Stimulated activated CD4-positive, alpha-beta T cell treated with anti-CD3 and anti-CD28 coated beads, Interleukin-1b, Interleukin-23, amount 100 ng/mL, for 1 hour (primary cell): ENCODE measurements at places on chromosomes 13 and 19.

DNA sequence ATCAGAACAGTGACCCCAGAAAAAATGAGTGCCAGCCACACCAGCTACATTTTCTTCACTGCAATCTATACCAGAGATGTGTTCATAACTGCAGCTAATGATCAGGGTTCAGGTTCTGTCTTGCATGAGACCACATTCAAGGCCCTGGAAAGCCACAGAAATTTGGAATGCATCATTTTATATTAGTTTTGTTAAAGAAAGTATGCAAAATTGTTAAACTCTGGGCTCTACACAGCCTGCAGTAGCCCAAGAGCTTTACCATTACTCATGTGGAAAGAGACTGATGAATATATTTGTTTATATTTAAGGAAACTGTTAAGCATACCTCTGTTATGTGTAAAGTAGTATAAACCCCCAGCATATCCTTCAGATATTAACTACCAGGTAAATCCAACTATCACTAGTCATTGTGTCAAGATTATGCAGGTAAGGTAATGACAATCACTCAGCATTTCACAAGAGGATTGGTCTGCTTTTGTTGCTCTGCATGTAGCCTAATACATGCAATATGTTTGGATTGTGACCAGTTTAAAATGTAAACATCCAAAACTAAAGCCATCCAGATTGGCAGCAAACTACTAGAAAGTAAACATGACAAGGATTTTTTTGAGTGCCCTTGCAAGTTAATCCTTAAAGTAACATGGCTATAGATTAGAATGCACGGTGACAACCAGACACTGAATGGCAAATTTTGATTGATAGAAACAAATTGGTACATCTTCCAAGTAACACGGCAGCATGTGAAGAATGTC is 429.1 kb upstream of the ARGLU1 start:
- no peak for DNase-seq

DNA sequence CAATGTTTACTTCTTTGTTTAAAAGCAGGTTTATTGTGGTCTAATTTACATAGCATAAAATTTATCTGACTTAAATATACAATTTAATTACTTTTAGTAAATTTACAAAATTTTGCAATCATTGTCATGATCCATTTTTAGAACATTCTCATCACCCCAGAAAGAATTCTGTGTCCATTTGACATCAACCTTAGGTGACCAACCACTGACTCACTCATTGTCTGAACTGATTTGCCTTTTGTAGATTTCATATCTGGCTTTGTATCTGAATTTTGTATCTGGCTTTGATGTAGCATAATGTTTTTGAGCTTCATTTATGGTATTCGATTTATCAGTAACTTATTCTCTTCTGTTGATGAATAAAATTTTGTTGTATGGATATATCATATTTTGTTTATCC is 40.4 kb downstream of the EDNRB start:
- DNase-seq: no peak

DNA sequence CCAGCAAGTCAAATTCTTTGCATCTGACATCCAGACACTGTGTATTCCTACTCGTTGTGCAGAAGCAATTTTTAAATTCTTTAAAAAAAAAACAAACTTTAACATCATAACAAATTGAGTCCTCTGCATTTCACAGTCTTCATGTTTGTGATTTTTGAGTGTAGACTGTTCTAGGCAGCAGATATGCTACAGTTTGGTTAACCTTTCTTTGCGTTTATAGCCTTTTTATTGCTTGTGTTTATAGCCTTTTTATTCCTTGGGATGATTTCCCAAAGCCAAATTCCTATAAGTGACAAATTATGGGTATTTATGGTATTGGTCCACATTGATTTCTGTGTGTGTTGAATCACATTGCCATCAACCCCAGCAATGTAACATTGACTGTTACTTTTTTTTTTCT is 14.9 kb upstream of the RNF113B start:
- DNase-seq: no peak

DNA sequence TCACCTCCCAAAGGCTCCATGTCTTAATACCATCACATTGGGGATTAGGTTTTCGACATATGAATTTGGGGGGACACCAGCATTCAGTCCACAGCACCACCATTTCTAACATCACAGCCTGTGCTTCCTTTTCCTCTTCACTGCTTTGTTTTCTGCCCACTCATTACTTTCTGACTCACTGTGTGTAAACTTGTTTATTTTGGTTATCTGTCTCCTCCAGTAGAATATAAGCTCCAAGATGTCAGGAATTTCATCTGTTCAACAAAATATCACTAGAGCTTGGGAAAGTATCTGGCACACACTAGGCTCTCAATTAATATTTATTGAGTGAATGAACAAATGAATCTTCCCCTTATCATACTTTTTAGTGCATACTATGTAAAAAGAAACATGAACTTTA is 152.0 kb downstream of the NUFIP1 start:
- DNase-seq: no peak

GRCh38 chr19:13978351-13979243 is 26.3 kb downstream of the DCAF15 start:
- no peak for DNase-seq

- no peak for DNase-seq
Observed at GRCh38 chr19:1560286-1560882, 7.7 kb downstream of the MEX3D start.

DNA sequence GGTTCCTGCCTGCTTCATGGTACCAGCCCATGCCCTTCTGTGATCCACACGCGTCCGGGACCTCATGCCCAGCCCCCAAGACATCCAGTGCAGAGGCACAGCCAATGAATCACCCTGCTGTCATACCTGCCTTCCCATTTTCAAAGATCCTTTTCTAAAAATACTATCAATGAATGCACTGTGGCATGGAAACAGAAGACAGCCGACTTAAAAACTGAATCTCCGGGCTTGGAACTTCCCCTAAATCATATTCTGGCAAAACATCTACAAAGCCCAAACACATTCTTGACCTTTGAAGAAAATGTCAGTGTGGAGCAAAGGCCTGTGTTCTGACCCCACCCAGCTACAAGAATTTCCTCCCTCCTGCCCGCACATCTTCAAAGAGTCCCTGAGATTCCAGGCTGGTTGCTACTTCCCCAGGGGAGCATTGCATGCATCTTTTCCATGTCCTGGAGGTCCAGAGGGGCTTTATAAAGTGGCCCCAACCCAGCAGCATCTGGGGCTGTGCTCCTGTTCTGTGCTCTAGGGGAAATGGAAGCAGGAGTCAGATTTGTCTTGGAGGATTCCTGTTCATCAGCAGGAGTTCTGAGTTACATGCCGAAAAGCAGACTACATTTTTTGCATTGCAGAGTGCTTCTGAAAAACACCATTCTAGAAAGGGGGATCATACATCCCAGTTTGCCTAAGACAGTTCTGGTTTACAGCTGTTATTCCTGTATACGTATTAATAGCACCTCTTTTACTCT is 135.2 kb downstream of the USP12 start:
- DNase-seq: no peak

DNA sequence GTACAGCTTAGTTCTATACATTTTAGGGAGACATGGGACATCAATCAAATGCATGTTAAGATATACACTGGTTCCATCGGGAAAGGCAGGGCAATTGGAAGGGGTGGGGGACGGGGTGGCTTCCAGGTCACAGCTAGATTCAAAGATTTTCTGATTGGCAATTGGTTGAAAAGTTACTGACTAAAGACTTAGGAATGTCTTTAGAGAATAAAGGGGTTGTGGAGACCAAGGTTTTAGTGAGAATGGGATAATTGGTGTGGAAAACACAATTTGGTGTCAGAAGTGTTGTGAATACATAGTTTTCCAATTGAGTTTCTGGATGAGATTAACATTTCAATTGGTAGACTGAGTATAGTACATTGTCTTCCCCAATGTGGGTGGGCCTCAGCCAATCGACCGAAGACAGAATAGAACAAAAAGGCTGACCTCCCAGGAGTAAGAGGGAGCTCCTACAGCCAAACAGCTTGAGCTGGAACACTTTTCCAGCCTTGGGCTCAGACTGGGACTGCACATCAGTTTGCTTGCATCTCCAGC is 988 bp upstream of the CCDC169 start:
- DNase-seq: no peak

DNA sequence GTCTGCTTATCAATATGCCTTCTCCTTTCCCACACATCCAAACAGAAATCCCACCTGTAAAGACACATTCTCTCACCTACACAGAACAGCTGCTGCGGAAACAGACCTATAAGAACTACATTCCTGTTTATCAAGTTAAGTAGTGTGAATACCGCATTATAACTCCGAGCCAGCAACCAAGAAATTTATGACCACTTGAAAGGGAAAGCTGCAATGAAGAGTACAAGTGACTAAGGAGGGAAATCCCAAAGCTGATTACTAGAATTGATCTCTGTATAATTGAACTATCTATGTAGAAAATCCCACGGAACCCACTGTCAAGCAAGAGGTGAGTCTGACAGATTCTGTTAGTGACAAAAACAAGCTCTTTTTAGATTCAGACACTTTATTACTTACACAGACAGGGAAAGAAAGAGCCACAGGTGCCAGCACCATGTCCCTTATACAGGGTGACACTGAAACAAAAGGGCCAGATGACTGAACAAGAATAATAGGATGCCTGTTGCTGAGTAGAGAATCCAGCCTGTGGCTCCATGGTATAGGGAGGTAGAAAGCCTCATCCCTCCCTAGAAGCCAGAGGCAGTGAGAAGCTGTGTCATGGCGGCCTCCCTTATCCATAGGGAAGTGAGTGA is 1.6 kb upstream of the IGFL4 start:
- DNase-seq: no peak

- DNase-seq: no peak
Observed at GRCh38 chr19:58562122-58563033, 4.0 kb upstream of the UBE2M start.

- DNase-seq: no peak
Observed at GRCh38 chr13:110047496-110047895, 259.5 kb downstream of the COL4A1 start.

DNA sequence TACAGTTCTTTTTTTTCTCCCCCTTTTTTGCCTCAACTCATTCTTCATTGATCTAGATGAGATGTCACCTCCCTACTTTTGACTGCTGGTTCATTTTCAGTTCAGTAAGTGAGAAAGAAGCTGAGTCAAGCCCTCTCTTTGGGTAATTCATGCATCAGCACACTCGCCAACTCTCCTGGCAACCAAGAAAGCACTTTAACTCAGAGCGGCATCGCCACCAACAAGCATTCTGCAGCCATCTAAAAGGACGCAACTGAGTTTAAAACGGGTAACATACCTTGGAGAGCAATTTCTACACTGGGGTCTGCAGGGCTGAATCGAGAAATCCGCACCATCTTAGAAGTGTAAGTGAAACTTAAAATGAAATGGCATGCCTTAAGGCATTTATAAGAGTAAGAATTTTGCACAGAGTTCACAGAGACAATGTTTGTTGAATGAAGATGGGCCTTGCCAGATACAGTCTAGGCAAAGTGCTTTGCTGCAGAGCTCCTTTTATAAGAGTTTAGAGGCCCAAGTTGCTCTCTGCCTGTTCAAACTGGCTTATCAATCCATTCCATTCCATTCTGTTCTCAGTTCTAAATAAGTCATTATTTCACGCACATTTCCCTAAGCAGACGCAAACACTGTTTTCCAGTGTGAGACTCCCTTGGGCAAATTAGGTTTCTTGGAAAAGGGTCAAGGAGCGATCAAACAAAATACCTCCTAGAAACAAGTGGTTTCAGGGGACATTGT is 338.0 kb downstream of the ENOX1 start:
- no peak for DNase-seq

GRCh38 chr13:50995854-50996253 is 86.3 kb downstream of the RNASEH2B start:
- no peak for DNase-seq

GRCh38 chr19:35247526-35248309 is 1.1 kb upstream of the LSR start:
- no peak for DNase-seq

- no peak for DNase-seq
Observed at GRCh38 chr13:98900442-98900841, 77.4 kb downstream of the DOCK9 start.

- DNase-seq: no peak
Observed at GRCh38 chr19:28581468-28581770, 631.5 kb downstream of the UQCRFS1 start.

DNA sequence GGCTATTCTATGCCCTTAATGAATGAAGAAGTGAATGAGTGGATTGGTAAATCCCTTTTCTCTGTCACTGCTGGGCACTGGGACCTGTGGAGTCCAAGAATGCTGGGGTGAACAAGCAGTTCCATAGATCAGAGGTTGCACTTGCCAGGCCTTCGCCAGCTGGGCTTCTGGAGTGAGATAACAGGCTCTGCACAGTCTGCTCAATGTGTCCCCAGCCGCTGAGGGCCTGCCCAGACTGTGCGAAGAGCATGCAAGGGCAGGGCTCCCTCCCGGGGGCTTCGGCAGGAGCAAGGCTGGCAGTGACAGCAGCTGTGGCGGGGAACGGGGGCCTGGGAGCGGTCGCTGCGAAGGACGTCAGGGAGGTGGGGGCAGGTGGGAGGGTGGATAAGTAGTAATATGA is 51.3 kb downstream of the ZNF536 start:
- no peak for DNase-seq

DNA sequence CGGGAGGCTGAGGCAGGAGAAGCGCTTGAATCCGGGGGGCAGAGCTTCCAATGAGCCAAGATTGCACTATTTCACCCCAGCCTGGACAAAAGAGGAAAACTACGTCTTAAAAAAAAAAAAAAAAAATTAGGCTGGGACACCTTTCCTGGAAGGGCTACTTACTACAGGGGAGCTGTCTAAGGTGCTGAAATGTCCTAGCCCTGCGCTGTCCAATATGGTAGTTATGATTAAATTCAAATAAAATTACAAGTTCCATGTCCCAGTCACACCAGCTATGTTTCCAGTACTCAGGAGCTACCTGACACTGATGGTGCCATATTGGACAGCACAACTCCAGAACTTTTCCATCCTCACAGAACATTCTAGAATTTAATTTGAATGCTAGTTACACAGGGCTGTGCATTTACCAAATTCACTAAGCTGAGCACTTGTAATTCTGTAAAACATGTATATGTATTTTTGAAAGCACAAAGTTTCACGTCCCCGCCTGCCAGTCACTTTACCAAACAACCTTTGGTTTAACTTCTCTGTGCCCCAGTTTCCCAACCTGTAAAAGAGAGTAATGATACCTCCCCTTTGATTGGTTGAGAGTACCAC is 9.2 kb upstream of the ZSCAN22 start:
- DNase-seq: no peak

- no peak for DNase-seq
Observed at GRCh38 chr13:63463782-63464610, 2048.3 kb upstream of the PCDH20 start.

DNA sequence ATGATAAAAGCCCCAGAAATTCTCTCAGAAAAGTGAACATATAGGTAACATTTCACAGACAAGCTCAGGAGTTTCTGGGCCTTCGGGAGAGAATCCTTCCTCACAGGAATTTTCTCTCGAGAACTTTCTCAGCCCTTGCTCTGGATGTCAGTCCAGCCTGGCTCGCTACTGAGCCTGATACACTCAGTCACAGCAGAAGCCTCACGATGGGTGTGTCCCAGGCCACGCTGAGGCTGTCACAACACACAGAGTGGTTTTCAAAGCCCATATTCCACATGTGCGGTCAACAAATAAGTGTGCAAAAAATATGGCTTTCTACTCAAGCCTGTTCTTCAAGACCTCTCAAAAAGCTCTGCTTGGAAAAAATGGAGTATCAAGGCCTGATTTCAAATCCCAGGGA is 31.5 kb upstream of the MEDAG start:
- DNase-seq: no peak
